ACHN (cell line): ENCODE measurements at places on chromosomes 2 and 18.

GRCh38 chr2:25276569-25277465 lies 64.9 kb downstream of the DNMT3A start:
- DNase-seq: peak; percentile 55

- DNase-seq: no peak
Measured at GRCh38 chr2:10604604-10605003, 85.2 kb downstream of the NOL10 start.

DNA sequence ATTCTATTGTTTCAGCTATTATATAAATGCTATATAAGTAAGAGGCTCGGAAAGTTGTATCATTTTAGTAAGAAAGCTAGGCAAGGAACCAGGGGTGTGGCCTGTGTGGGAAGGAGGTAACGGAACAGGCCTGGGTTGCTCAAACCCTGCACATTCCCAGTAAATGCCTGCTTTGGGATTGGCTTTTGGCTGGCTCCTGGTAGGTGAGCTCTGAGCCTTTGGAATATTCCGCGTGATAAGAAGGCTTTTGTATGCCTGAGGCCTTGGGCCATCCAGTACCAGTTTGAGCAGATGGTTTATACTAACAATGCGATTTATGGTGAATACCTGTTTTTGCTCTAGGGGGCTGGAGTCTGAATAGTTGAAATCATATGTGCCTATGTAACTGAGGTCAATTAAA lies 42.6 kb upstream of the CDH20 start:
- DNase-seq: no peak

DNA sequence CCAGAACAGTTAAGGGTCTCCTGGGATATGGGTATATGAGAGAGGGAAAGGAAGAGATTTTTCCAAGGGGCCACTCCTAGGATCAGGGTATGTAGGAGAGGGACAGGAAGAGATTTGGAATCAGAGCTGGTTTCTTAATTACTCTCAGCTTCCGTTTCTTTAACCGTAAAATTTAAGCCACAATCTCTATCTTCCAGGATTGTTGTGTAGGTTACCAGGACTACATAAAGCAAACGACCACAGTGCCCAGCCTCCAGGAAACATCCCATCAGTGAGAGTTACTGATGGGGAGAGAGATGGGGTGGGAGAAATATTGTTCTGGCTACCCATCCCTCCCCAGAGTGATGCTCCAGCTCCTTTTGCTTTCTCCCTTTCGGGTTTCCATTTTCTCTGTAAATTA lies 114.6 kb upstream of the THUMPD2 start:
- no peak for DNase-seq

DNA sequence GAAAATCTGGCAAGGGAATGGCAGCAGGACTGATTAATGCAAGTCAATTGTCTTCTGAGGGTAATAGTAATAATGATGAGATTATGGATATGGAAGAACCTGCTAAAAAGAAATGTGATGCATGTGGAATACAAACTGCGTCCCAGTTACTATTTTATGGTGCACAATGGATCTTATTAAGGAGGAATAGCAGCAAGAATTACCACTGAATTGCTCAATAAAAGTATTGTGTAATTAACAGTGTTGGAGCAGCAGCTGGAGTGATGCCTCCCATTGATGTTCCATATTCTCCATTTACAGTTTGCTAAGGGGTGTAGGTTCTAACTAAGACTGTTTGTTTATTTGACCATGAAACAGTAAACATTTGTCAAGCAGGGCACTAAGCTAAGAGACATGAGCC lies 167.9 kb downstream of the HRH4 start:
- DNase-seq: no peak

DNA sequence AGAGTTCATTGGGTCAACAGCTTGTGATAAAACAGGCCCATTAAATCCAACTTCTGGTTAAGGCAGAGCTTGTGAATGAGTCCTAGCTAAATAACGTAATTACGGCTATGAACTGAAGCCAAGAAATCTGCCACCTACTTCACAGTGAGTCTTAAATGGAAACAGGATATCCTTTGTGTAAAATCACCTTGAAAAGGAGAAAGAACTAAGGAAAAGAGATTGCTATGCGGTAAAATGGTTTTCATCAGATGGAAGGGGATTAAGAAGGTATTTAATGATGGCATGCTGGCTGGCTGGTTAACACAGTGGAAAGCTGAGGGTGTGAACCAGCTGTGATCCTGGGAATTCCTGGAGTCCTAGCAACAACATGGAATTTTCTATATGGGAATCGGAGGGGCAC lies 156.6 kb downstream of the DOK6 start:
- no peak for DNase-seq

GRCh38 chr2:240917684-240918257 lies 11.6 kb downstream of the CROCC2 start:
- DNase-seq: no peak

DNA sequence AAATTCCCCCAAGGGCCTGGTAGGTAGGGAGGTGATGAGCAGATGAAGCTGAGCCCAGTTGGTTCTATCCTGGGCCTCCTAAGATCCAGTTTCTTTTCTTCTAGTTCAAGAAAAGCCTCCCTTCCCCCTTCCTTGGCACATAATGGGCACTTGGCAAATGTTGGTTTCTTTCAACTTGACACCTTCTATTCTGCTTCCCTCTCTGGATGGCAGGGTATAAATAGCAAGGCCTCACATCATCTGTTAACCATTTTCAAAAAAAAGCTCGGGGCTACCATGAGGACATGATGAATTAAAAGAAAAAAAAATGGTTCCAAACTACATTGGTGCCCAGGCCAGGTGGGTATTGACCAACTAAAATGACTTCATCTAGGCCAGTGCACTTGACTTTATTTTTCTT lies 29.9 kb downstream of the CTAGE1 start:
- DNase-seq: no peak

DNA sequence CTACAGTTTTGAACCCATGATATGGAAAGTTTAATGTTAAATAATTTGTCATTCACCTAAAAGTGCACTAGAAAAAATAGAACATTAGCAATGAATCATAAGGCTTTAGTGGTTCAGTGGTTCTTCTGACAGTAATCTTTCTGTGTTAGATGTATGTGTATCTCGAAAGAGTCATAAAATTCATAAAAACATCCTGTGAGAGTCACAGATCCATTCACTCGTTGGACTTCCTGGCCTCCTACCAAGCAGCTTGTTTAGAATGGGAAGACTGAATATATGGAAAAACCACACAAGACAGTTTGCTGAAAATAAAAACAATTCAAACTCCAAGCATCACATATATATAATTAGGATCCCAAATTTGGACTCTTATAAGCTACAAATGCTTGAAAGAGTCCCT lies 34.8 kb downstream of the ADNP2 start:
- no peak for DNase-seq

- DNase-seq: no peak
Measured at GRCh38 chr18:68431111-68431921, 283.6 kb downstream of the TMX3 start.

DNA sequence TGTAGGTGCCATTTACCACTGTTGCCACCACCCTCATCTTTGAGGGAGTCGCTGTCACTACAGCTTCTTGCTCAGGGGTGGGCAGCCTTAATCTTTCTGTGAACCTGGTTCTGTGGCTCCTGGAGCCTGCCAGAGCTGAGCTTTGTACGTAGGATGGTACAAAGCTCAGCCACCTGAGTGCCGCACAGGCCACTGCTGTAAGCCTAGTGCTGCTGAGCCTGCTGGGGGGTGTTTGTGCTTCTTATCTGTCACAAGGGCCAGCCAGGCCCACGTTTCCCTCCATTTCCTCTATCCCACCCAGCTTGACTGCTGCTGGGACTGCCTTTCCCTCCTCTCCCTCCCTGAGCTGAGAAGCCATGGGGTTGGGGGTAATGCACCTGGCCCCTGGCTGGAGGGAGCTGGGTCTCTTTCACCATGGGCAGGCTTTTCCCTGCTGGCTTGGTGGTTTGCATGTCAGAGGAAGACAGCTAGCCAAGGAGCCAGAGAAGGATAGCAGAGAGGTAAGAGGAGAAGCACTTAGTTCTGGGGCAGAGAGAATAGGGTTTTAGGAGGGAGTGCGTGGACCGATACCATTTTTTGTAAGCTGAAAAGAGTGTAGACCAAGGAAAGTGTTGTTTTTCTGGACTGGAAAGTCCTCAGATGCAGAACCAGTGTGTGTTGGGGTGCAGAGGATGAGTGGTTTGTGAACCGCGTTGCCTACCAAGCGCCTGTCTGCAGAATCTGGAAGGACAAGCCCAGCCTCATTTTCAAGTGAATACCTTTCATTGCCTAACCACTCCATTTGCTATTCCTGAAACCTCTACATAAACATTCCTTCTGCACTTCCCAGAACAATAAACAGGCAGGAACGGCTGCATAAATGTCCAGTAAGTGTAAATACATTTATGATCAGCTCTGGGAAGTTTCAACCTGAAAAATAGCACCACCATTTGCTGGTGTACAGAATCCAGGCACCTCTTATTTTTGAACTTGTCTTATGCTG lies 45.1 kb upstream of the FHL2 start:
- DNase-seq: no peak

GRCh38 chr2:149320362-149320761 lies 10.0 kb upstream of the LYPD6 start:
- no peak for DNase-seq
